Sciatic nerve (tissue), 2 donors: ENCODE measurements at places on chromosomes 1 and 21. TPM values are rescaled to one million over a fixed set of nuclear protein-coding genes. Genes with fewer than 3 reads are reported as not detected.

DNA sequence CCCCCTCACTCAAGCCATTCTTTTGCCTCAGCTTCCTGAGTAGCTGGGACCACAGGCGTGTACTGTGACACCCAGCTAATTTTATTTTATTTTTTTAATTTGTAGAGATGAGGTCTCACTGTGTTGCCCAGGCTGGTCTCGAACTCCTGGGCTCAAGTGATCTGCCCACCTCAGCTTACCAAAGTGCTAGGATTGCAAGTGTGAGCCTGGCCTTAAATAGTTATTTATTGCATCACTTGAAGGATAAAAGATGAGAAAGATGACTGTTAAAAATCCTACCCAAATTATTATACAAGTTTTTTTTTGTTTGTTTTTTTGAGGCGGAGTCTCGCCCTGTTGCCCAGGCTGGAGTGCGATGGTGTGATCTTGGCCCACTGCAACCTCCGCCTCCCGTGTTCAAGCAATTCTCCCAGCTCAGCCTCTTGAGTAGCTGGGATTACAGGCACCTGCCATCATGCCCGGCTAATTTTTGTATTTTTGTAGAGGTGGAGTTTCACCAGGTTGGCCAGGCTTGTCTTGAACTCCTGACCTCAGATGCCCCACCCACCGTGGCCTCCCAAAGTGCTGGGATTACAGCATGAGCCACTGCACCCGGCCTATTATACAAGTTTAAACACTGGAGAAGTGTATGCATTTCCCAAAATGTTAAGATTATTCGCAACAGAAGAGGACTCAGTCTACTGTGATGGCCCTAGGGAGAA lies 2.3 kb downstream of the UTP11 start:
- DNase-seq: peak; percentile 45

- DNase-seq: no peak
These were observed 4.9 kb downstream of the PBX1 start for GRCh38 chr1:164563721-164564360.

GRCh38 chr1:15279576-15280230 lies 32.7 kb downstream of the FHAD1 start:
- no peak for DNase-seq

GRCh38 chr1:18360251-18360650 lies 120.5 kb upstream of the KLHDC7A start:
- no peak for DNase-seq

CD1B gene
- total RNA-seq: not detected

APOBEC4 gene
- not detected for total RNA-seq

KCNK1 gene
- 4.3 TPM for total RNA-seq

TCP10L gene
- 1.9 TPM for total RNA-seq
